NCI-H1105 (cell line): ENCODE measurements at places on chromosomes 3 and 15.

- DNase-seq = no peak
Measured at GRCh38 chr3:95289295-95289694, 1226.4 kb downstream of the NSUN3 start.

DNA sequence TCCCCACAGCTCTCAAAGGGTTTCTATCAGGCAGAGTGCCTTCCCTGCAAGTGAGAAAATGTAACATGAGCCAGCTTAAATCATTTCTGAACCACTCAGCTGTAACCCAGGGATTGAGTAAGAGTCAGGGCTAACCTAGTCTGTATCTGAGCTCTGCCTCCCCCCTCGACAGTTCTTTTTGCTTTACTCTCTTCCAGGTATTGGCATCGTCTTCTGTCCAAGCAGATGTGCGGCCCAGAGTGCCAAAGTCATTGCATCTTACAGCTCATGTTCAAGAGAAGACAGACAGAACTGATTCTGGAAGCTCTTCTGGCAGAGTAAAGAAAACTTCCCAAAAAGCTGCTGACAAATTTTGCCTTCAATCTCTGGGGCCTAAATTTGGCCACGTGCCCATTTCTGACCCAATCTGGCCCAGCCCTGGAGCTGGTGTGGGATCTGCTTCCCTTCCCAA, 74.8 kb downstream of the ABHD5 start:
- DNase-seq = no peak

DNA sequence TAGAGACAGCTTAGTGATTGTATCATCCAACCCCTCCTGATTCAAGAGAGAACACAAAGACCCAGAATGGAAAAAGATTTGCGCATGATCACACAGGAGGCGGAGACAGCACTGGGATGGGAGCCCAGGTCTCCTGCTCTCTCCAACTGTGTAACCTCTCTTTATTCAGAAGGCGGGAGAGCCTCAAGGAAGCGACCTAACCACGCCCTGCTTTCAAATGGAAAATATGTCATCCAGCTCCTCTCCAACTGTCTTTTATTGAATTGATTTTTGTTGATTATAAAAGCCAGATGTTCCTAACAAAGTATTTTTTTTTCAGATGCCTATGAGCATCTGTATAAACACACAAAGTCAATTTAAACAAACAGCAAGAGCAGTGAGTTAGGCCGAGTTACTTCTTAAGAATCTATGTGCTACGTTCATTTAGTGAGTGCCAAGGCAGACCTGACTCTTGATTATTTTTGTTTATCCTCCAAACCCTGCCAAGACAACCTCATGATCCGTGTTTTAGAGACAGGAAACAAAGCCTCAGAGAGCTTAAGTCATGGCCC, 74.5 kb downstream of the BFSP2 start:
- DNase-seq = no peak

GRCh38 chr3:31772758-31773473, 208.1 kb downstream of the OSBPL10 start:
- DNase-seq = no peak

GRCh38 chr3:87390821-87391220, 114.4 kb upstream of the POU1F1 start:
- DNase-seq = no peak

- DNase-seq = no peak
Measured at GRCh38 chr3:100880845-100881244, 112.4 kb downstream of the ABI3BP start.

DNA sequence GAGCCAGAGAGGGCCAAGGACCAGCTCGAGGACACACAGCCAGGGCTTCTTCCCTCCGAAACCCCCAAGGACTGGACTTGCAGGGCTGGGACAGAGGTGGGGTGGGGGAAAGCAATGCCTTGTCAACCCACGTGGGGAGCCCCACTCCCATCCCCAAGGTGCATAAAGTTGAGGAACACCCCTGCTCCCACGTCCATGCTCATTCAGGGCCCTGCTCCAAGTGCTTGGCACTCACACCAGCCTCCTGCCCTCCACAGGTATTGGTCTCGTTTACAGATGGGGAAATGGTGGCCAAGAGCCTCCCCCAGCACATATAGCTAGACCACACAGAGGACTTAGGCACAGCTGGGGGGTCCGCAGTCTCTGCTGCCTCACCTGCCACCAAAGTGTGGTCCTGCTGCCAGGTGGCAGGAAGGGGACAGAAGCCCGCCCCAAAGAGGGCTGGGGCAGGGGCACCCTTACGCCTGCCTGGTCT, 50.5 kb upstream of the CSPG4 start:
- DNase-seq = no peak

- peak; percentile 20 for DNase-seq
Measured at GRCh38 chr3:66816090-66816761, 181.9 kb upstream of the KBTBD8 start.

DNA sequence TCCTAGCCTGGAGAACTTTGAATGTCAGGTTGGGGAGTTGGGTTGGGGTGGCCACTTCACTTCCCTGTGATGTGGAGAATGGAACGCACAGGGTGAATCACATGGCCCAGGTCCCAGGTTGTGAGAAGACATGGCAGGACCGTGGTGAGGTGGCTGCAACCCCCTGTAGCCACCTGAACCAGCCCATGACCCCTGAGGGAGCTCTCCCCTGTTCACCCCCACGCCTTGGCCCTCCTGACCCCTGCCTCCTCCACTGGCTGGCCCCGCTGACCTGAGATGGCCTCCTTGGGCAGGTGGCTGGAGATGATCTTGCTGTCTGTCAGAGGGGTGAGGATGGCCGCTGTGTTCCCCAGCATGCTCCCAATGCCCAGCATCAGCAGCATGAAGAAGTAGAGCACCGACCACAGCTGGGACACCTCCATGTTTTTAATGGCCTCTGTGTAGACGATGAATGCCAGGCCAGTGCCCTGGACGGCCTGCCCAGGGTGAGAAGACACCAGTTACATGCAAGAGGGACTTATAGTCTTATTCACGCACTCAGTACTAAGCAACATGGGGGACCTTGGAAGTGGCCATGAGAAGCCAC, 31.0 kb downstream of the SLC6A20 start:
- no peak for DNase-seq

DNA sequence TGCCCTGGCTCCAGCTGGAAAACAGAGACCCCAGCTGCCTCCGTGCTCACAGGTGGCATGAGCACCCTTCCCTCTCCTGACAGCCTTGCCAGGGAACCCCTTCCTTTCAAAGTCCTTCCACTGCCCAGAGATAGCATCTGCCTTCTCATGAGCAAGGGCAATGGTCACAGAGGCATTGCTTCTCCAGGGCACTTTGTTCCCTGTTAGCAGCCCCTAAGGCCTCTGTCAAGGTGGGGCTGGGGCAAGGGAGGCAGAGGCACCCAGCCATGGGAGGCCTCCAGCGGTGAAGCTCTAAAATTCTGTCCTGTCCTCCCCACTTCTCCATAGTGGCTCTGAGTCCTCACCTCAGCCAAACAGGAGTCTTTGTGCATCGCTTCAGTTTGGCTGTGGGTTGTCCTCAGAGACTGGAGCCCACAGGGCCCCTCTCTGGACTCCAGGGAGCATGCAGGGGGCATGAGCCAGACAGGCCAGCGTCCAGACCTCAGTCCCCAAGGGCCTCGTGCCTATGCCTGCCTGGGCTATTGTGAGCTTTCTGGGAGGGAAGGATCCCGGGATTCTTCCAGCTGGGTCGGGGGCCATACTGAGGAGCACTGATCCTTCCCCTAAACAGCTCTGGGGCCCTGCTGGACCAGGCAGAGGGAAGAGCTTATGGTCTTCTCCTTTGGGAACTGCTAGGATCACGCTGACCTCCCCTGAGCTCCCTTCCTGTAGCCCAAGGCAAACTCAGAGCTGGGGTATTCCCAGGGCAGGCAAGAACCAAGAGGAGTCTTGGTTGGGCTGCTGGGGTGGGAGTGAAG, 106.6 kb downstream of the DNAJB8 start:
- DNase-seq = no peak

- no peak for DNase-seq
Measured at GRCh38 chr3:182172534-182172933, 460.8 kb downstream of the SOX2 start.

DNA sequence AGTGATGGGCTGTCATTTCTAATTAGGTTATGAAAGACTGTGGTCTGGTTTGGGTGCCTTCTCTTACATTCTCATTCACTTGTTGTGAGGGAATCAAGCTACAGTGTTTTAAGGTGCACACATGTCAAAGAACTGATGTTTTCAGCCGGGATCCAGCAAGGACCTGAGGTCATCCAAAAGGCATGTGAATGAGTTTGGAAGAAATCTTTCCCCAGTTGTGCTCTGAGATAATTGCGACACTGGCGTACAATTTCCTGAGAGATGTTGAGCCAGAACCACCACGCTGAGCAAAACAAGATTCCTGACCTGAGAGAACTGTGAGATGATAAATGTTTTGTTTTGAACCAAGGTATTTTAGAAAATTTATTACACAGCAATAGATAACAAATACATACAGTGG, 295.3 kb upstream of the SLITRK3 start:
- no peak for DNase-seq

DNA sequence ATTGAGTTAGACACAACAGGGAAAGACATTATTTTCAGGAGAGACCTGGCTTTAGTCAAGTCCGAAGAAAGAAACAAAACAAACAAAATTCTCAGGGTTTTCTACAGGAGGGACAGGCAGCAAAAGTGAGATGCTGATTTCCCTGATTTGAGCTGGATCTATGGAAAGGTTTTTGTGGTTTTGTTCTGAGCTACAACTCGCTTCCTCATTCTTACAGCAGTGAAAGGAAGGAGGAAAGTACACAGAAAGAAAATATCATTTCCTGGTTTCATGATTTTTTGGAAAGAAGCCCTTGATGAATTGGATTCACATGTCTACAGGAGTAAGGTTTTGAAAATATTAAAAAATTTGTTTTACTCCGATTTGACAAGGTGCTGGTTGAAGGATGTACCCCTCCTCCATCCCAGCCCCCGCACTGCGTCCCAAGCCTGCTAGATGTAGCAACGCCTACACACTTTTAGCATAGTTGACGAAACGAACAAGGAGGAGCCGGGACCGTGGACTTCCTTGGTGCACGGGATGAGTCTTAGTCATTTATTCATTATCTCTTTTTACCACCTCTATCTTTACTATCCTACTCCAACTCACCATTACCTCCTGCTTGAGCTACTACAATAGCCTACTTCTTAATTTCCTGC, 10.8 kb downstream of the PRICKLE2 start:
- no peak for DNase-seq

GRCh38 chr15:66761726-66762595, 59.9 kb downstream of the SMAD6 start:
- DNase-seq = no peak

DNA sequence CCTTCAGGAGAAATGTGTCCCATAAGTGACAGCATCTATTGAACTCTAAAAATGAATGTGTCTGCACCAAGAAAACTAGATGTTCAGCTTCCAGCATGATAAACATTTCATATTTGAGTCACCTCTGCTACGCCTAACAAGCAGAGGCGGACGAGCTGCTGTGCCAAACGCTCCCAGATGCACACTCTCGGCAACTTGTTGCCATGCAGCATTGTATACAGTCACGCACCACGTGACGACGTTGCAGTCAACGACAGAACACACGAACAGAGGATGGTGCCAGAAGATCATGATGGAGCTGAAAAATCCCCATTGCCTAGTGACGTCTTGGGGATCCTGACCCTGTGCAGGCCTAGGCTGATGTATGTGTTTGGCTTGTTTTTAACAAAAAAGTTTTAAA, 137.5 kb downstream of the XXYLT1 start:
- peak; percentile 92 for DNase-seq

- DNase-seq = no peak
Measured at GRCh38 chr15:37793851-37794250, 140.6 kb upstream of the TMCO5A start.

GRCh38 chr3:172520301-172520831, 2.9 kb downstream of the TNFSF10 start:
- no peak for DNase-seq

- no peak for DNase-seq
Measured at GRCh38 chr15:70133296-70133695, 35.6 kb upstream of the TLE3 start.

GRCh38 chr15:39584266-39584659, 3.4 kb downstream of the THBS1 start:
- DNase-seq = no peak

- DNase-seq = peak; percentile 14
Measured at GRCh38 chr3:158789592-158789991, 12.3 kb upstream of the MFSD1 start.

DNA sequence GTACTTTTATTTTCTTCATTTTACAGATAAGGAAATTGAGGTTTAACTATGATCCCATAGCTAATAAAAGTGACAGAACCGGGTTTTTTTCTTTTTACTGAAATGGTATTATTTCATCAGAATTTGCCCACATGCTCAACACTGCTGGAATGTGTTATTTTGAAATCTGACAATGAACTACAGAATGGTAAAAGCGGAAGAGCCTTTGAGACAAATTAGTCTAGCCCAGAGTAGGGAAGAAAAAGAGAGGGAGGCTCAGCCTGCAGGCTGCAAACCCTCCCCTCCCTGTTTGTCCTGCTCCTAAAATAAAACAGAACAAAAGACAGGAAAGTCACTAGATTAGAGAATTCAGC, 100.3 kb upstream of the LIPC start:
- DNase-seq = no peak

DNA sequence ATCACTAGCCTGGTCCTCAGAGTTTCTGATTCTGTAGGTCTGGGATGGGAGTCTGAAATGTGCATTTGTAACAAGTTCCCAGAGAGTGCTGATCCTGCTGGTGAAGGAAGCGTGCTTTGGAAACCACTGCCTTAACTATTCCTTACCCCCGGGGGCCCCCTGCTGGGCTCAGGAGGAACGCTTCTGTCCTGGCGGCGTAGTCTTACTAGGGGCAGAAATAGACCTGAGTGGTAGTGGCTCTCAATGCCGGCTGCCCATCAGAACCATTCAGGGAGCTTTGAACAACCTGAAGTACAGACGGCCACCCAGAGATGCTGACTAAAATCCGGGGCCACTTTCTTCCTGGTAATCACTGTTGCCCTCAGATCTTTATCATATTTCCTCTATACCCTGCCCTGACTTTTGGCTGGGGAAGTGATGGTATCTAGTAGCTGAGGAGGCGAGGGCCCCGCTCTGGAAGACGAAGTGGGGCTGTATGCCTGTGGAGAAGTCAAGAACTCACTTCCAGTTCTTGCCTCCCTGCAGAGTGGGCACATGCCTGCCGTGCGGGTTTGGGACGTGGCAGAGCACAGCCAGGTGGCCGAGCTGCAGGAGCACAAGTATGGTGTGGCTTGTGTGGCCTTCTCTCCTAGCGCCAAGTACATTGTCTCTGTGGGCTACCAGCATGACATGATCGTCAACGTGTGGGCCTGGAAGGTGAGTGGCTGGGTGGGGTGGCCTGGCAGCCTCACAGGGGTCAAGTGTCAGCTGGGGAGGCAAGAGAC, 16.3 kb upstream of the JMJD7 start:
- DNase-seq = peak; percentile 41

DNA sequence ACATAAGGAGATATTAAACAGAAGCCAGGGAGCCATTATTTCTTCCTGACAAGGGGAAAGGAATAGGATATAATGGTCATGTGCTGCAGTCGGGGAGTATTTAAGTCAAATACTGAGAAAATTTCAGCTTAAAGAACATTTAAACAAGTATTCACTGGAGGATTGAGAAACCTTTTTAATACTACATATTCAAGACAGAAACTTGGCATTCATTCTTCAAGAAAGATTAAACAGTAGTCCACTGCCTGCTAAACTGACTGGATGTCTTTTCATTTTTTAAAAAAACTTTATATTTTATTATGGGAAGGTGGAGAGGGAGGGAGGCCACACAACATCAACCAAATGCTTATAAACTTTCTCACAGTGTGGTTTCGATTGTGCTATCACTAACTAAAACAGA, 107.4 kb upstream of the CBLB start:
- DNase-seq = no peak

GRCh38 chr3:52892625-52893311, 4.6 kb downstream of the STIMATE start:
- DNase-seq = no peak
